Keratinocyte (primary cell): ENCODE measurements at places on chromosomes 3 and 15.
A peak's percentile ranks its signal among the peaks of the same experiment; 100 is the strongest.

DNA sequence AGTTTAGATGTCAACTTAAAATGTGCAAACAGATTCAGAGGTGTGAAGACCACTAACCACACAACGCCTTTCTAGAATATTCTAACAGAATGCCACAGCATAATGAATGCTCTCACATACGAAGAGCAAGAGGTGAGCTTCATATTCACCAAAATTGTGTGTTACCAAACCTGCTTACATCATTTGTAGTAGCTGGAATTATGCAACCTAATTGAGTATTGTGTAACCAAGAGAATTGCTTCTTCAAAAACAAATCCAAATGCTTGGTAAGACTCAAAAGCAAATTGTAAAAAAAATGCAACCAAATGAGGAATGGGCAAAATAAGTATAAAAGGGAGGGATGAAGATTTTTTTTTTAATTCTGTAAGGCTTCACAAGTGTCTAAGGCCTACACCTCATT is 160.7 kb downstream of the TAFA4 start:
- DNase-seq: no peak

DNA sequence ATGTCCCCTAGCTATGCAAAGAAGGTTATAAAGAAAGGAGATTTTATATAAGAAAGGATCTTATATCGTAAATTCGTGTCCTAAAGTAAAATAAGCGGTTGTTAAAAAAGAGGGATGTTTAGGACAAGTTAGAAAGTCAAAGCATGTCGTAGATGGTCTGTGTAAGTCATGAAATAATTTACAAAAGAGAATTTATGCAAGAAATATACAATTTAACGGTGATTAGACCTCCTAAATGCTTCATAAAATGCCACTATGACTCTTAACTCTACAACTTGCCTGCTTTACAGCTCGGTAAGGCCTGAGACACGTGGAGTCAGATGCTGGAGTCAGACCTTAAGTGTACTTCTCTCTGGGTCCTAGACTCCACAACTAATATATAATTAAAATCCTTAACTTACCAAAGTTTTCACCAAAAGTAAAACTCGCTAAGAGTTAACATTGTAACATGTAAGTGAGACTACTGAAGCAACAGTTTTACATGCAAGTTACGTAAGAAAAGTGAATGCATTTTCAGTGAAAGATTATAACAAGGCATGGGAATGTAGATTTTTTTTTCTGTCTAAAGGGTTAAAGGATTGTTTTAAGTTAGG is 13.3 kb upstream of the SRPRB start:
- no peak for DNase-seq

GRCh38 chr3:126517986-126518778 is 609 bp upstream of the UROC1 start:
- no peak for DNase-seq

DNA sequence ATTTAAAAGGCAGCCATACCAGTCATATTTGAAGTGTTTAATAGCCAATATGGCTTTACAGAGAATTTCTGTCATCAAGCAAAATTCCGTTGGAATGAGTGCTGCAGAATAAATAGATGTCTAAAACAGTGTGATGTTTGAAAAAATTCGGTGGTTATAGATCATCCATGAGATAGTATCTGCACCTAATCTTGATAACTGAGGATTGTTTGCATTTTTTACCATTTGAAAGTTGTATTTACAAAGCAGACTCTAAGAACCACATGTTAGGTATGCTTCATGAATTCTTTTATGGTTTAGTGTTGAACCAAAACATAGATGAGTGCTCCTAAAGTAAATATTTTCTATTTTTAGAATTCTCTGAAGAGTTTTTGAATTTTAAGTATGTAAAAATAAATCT is 476.1 kb downstream of the NAALADL2 start:
- DNase-seq: no peak

- no peak for DNase-seq
Measured at GRCh38 chr3:81339040-81339845, 422.2 kb downstream of the GBE1 start.

GRCh38 chr15:68554721-68555678 is 23.8 kb upstream of the CORO2B start:
- DNase-seq: no peak

DNA sequence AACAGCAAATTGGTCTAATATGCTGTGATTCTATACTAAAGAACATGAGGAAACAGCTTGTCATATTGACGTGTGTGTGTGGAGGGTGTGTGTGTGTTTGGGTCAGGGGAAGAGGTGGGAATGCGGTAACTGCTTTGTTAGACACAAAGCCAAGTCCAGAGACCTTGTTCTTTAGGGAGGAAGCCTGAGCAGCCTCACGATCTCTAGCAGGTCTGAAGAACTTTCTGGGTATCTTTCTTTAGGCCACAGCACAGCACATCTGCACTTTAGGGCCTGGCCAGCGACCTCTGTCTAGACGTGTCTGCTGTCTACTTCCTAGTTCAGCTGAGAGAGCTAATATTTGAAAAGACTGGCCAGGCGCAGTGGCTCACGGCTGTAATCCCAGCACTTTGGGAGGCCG is 220.0 kb upstream of the TPRG1 start:
- no peak for DNase-seq

DNA sequence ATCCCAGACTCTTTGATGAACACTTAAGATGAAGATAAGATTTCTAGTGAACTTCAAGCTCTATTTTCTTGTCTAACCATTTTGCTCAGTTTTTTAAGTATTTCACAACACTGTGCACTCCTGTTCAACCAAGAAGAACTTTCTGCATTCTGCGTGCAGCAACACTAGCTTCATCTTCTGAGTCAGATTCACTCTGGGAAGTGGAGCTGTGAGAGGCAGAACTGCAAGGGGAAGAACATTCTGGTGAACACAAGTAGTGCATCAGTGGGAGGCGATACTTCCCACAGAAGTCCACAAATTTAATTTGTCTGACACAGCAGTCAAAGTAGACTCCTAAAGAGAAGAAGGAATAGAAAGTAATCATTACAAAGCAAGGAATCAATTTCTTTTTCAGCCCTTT is 18.1 kb downstream of the LRRC58 start:
- no peak for DNase-seq

- no peak for DNase-seq
Measured at GRCh38 chr15:59224474-59224873, 17.8 kb downstream of the LDHAL6B start.

DNA sequence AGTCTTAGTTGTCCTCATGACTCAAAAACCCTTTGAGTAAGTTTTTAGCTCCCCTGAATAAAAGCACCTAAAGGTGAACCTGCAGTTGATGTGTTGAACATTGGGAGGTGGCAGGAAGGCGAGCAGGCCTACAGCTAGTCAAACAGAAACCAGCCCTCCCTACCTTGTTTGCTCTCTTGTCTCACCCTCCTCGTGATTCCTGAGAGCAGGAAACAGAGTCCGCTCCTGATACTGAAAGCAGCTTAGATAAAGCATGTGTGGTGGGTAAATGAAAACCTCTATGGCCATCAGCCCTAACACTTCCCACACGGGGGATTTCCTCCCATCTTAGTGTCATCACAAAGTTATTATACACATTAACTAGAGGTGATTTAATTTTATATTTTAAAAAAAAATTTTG is 21.8 kb upstream of the CLDN18 start:
- no peak for DNase-seq

- no peak for DNase-seq
Measured at GRCh38 chr15:81945014-81945615, 100.7 kb downstream of the MEX3B start.

- no peak for DNase-seq
Measured at GRCh38 chr15:78841376-78841706, 30.1 kb upstream of the ADAMTS7 start.

DNA sequence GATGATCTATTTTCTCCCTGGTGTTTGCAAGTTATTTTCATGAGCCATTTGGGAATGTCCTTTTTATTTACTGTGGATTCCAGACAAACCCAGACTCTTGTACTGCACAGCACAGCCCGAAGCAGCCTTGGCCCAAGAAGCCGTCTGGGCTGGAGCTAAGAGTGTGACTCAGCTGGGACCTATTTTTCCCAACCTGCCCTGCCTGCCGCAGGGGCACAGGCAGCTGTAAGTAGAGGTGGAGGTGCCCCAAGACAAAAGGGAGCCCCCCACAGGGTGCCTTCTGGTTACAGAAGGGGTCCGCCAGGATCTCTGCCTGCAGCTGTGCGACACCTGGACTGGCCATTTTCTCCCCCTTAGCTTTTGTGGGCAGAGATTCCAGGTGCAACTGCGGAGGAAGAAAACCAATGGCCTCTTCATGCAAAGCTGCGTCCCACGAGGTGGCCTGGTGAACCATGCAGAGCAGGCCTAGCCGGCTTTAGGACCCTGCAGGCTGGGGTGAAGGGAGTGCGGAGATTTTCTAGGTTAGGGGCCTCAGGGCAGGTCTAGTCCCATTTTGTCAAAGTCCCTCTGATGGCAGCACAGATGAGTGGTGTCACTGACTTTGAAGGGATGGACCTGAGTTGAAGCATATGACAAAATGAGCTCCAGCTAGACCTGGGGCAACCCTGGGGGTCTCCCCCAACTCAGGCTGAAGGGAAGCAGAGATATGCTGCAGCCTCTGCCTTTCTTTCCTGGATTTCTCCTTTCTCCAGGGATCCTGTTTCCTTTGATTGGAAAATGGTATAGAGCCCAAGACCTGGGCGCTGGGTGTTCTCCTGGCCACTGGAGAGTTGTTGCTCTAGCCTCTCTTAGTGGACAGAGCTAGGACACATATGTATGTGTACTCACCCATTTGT is 131.2 kb downstream of the KLF13 start:
- peak; percentile 92 for DNase-seq

- no peak for DNase-seq
Measured at GRCh38 chr15:28110481-28110881, 11.4 kb upstream of the OCA2 start.

DNA sequence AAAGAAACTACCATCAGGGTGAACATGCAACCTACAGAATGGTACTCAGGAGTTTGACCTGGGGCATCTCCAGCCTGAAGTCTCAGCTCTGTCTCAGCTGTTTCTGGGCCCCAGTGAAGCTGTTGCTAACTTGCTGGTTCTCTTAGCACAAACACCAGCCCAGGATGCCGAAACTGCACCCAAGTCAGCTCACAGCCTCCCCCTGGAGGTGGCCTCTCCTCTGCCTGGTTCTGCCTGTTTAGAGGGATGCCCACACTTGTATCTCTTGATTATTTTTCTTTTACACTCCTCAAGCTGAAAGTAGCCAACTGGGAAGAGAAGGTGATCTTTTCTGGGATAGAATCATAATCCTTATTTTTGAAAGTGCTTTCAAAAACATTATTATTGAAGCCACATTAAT is 289.0 kb upstream of the RASGRP1 start:
- DNase-seq: no peak

DNA sequence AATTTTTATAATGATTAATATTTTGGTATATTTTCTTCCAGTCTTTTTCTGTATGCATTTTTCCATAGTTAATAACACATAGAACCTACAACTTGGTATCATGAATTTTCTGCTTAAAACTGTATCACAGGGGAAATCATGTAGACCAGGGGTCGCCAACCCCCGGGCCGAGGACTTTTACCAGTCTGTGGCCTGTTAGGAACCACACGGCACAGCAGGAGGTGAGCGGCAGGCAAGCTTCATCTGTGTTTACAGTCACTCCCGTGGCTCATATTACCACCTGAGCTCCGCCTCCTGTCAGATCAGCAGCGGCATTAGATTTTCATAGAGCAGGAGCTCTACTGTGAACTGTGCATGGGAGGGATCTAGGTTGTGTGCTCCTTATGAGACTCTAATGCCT is 54.7 kb downstream of the RPL22L1 start:
- DNase-seq: no peak

- DNase-seq: no peak
Measured at GRCh38 chr3:57910990-57911389, 97.2 kb upstream of the FLNB start.

DNA sequence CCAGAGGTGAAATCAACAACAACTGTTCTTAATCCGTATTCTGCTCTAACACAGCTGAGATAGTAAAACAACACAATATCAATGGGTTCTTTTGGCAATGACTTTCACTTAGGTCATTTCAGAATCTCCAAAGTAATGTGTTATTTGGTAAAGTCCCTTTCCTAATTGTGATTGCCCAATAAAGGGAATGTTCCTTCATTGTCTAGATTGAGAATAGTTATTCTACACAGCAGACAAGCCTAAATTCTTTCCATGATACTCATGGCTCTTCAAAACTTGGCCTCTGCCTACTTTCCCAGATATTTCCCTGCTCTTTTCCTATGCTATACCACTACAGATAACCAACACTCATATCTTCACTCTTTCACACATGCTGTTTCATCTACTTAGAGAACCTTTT is 219.8 kb downstream of the FMN1 start:
- no peak for DNase-seq

- DNase-seq: no peak
Measured at GRCh38 chr3:12275974-12276650, 12.8 kb upstream of the PPARG start.

- DNase-seq: no peak
Measured at GRCh38 chr15:101050623-101051290, 131.6 kb downstream of the LRRK1 start.

DNA sequence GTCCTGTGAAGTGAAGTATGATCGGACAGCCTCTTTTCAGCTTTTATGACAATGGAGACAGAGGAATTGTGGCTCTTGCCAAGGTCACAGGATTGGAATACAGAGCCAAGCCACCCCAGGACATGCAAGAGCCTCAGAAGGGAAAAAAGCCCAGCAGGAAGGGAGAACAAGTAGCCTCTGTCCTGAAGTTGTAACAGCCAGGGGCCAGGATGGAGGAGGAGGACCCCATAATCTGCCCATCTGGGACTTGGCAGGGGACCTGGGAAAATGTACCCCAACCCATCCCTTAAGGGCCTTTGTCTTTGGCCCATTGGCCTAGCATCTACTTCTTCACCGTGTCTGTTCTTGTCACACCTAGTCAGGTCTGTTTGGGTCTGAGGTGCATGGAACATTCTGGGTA is 60.4 kb upstream of the POLG start:
- no peak for DNase-seq

- DNase-seq: no peak
Measured at GRCh38 chr3:72320955-72321303, 527.3 kb downstream of the SHQ1 start.
